ENCODE measurements at places on chromosomes 5 and 9.

DNA sequence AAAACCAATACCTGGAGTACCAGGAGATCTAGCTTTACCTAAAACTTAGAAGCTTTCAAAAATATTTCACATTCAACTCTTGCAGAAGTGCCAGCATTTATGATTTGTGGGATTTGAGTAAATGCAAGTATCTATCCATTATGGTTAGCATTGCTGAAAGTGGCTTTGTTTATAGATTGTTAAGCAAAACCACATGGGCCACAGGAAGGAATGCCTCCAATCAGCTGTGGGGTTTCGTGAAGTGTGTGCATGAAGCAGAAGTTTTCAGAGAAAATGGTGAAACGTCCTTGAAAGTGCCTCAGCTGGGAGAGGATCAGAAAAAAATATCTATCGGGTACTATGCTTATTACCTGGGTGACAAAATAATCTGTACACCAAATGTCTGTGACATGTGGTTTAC, 4.2 kb downstream of the LECT2 start:
- no peak for DNase-seq

- peak; percentile 96 for DNase-seq
Observed at GRCh38 chr9:123669346-123669745, 260.6 kb downstream of the DENND1A start.

- no peak for DNase-seq
Observed at GRCh38 chr9:89631384-89631783, 26.6 kb downstream of the GADD45G start.

DNA sequence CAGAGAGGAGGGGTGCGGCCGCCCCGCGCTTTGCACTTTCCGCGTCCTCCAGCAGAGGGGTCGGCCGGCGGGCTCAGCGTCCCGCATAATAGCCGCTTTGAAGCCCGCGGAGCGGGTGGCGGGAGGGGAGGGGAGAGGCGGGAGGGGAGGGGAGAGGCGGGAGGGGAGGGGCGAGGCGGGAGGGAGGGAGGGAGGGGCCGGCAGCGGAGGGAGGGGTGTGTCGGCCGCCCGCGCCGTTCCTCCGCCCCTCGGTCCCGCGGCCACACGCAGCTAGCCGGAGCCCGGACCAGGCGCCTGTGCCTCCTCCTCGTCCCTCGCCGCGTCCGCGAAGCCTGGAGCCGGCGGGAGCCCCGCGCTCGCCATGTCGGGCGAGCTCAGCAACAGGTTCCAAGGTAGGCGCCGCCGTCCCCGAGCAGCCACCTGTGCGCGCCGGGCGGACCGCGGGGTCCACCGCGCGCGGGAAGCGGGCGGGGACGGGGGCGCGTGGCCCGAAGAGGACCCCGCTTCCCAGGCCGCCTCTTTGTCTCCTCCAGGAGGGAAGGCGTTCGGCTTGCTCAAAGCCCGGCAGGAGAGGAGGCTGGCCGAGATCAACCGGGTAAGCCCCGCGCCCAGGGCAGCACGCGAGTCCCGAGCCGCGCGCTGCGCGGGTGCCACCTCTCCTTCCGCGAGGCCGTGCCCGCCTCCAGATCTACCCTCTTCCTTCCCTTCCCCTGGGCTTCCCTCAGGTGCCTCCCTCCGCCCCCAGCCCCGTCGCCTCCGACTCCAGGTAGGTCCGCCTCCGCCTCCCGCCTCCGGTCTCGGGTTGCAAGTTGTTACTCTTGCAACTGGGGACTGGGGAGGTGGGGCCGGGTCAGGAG, at the start of gene AIF1L:
Gene AIF1L, plus strand, starts transcription at position 263 of the 857 bp plus-strand sequence. Its CDS starts 99 bp downstream, at position 362.
- DNase-seq: peak; percentile 91

GRCh38 chr9:87792831-87793288, 66.9 kb downstream of the CTSL start:
- no peak for DNase-seq

DNA sequence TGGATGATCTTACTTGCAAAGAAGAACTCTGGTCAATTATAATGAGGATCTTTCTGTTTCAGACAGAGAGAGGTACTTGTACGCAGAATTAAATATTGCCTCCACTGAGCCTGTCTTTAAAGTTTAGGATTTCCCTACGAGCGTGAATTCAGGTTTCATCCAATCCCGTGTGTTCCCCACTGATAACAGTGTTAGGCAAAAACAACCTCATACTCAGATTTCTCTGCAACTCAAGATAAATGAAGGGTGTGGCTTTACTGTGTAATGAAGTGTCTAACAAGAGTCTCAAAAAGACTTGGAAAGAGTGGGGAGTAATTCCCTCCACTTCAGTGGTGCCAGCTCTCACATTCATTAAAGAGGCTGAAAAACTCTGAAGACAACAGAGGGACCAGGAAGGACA, 53.2 kb upstream of the ACO1 start:
- DNase-seq: no peak

GRCh38 chr5:173602423-173602822, 14.0 kb downstream of the BOD1 start:
- no peak for DNase-seq

DNA sequence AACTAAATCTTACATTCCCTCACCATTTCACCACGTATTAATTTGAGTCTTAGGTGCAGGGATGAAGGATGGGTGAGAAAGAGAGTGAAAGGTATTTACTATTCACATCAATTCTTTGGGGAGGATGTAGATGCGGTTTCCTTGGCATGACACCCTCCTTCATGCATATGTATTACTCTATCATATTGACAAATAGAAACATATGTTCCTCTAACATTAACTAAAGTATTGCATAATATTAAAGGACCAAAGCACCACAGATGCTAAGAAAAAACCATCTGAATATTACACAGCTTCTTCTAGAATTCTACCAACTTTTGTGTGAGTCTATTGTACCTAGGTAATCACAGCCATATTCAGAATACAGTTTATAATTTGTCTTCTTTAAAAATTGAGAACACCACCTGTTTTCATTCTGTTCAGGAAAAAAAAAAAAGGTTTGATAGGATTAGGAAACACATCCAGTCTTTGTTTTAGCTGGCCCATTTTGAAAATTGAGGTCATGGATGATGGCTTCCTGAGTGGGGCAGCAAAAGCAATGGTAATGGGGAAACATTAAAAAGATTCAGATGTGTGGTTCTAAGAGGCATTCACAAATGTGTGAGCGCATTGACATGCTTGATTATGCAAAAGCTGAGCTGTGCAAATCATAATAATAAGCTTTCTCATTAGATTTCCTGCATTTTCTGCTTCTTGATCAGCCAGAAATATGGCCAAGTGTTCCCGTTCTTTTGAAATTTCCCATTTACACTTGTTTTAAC, 1011.5 kb upstream of the NUDT12 start:
- no peak for DNase-seq

DNA sequence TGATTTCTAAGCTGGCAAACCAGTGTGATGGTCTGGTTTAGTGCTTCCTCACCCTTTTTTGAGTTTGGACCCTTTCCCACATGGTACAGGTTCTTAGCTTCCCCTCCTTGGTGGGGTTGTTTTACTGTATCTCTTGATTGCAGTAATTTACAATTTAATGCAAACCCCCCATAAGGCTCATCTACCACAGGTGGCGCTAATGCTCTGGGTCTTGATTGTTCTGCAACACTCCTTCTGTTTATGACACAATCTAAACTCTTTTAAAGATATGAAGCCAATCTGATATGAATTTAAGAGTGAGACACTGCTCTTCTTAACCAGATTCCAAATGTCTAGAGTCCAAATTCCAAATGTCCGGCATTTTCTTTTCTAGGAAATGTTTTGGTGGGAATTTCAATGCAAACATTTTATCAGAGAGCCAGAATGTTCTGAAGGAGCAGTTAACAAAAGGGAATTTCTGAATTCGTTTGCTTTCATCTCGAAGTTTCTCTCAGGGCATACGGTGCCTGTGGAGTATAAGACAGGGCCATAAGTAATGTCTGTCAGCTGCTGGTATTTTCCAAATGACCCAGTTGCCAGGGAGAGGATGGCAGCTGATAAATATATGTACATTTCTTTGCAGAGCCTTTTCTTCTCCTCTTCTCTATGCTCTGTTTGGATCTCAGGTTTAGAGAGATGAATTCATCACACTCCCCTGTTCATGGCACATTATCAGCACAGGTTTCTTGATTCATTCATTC, 246.8 kb downstream of the ARHGAP26 start:
- peak; percentile 57 for DNase-seq

DNA sequence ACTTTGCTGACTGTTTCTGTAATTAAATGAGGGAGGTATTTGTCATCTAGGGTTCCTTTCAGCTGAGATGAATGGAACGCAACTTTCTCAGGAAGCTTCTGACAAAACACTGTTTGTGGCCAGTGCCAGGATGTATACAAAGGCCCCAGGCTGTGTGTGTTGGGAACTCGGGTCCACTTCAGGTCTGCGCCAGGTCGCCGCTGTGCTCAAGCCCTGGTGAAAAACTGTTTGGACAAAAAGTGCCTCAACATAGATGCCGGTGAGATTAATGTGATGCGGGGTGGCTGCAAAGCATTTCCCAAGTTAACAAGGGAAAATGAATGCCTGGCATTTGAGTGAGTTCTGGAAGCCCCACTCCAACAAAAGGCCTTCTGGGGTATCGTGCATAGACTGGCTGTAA, 156.4 kb downstream of the GABBR2 start:
- DNase-seq: no peak

GRCh38 chr5:147835386-147835798, 3.9 kb upstream of the SPINK1 start:
- DNase-seq: no peak

- DNase-seq: no peak
Observed at GRCh38 chr9:26950521-26950920, 3.5 kb upstream of the PLAA start.

DNA sequence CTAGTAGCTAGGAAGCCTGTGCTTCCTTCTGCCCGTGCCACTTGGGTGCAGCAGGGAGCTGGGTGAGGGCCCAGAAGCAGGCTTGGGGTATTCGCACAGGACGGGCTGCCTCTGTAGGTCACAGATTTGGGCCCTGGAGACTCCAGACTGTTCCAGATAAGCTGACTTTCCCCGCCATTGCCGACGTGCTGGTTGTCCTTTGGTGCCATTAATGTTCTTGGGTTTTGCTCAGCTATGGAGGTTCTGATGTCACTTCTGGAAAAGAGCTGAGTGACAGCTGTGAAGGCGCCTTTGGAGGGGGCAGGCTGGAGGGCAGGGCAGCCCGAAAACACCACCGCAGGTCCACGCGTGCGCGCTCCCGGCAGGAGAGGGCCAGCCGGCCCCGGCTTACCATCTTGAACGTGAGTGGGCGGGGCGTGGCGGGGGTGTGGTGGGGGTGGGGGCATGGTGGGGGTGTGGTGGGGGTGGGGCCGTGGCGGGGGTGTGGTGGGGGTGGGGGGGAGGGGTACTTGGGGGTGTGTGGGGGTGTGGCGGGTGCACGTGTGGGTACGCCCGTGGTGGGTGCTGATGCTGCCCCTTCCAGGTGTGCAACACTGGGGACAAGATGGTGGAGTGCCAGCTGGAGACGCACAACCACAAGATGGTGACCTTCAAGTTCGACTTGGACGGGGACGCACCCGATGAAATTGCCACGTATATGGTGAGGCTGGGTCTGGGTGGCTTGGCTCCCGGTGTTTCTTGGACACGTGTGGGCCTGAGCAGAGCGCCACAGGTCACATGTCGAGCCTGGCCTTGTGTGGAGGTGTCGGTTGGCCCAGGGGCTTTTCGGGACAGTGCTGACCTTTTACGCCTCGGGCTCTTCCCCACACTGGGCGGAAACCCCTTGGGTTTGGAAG, 79.6 kb downstream of the WNK2 start:
- DNase-seq: no peak

GRCh38 chr5:16665601-16666000, 48.8 kb upstream of the RETREG1 start:
- DNase-seq: no peak

DNA sequence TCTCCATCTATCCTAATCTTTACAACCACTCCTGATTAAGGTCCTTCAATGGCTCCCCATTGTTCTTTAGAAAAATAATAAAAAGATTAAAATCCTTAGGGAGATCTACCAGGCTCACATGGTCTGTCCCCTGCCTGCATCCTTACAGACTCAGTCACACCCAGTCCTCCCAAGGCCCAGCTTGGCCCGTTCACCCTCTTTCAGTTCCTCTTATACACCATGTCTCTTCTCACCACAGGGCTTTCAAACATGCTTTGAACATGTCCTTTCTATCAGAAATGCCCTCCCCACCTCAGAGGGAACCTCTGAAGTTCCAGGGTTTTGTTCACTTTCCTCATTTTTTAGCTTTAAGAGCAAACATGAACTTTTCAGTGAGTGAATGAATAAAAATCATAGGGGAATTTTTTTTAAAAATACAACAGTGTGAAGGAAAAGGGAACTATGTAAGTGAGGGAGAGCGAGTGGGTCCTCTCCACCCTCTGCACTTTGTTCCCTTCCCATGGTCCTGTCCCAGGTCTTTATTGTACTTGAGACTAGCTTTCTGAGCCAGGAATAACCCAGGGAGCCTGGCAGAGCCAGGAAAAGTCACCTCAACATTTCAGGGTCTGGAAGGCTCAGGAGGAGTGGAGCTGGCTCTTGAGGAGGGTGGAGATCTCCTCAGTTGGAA, 55.3 kb downstream of the TRPC7 start:
- no peak for DNase-seq

GRCh38 chr9:88006511-88007290, 32.4 kb upstream of the CDK20 start:
- DNase-seq: no peak

- DNase-seq: no peak
Observed at GRCh38 chr5:115433918-115434317, 110.7 kb downstream of the FEM1C start.

- DNase-seq: no peak
Observed at GRCh38 chr5:167940911-167941310, 350.5 kb upstream of the WWC1 start.

- no peak for DNase-seq
Observed at GRCh38 chr5:10323588-10324488, 16.1 kb upstream of the CMBL start.

DNA sequence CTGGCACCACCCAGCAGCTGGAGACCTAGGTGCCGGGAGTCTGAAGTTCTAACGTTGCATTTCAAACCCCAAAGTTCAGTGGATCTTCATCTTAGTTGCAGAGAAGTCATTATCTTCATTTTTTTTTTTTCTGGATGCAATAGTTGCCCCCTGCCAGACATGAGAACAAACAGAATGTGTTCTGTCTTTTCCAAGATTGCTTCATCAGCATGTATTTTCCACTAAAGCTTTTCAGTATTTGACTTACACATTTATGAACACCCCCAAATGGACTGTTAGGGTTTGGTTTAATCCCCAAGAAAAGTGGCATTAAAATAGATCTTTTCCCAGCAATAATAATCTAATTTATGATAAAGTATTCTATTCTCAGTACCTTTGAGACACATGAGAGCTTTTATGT, 135.2 kb upstream of the OSMR start:
- no peak for DNase-seq

GRCh38 chr5:102975045-102975444, 144.9 kb downstream of the GIN1 start:
- DNase-seq: no peak

- no peak for DNase-seq
Observed at GRCh38 chr5:73405691-73406090, 42.9 kb downstream of the FOXD1 start.

GRCh38 chr9:86846656-86847055, 100.7 kb downstream of the GAS1 start:
- DNase-seq: no peak

- DNase-seq: no peak
Observed at GRCh38 chr5:154286557-154286956, 96.0 kb downstream of the GALNT10 start.
